ACHN (cell line): ENCODE measurements at places on chromosomes 7 and 10.

DNA sequence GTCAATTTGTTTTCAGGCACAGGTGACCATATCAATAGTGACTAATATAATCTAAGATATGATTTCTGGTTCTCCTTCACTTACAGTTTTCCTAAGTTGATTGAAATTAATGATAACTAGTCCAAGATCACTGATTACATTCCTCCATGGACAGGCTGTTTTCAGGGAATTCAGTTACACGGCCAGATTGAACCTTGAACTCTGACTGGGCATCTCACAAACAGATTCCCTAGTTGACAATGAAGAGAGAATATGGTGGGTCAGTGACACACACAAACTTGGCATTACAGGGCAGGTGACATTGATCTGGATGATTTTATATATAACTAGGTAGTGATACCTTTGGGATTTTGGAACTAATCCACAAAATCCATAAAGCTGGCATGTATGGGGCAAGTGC is 110.2 kb upstream of the EGR2 start:
- DNase-seq = no peak

- DNase-seq = no peak
These were observed 33.9 kb downstream of the FAM107B start for GRCh38 chr10:14740684-14741247.

DNA sequence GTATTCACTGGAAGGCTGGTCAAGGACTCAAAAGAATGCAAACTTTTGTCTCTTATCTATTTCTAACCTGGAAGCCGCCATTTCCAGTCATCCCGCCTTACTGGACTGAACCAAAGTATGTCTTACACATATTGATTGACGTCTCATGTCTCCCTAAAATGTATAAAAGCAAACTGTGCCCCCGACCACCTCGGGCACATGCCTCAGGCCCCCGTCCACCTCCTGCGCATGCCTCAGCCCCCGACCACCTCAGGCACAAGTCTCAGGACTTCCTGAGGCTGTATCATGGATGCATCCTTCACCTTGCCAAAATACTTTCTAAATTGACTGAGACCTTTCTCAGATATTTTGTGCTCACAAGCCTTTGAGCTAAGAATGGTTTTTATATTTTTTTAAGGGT is 148.6 kb downstream of the PTPRN2 start:
- DNase-seq = no peak

- DNase-seq = no peak
These were observed 45.9 kb upstream of the ATP6V0A4 start for GRCh38 chr7:138843632-138844580.

- no peak for DNase-seq
These were observed 308.1 kb downstream of the WDR37 start for GRCh38 chr10:1364151-1364910.

- no peak for DNase-seq
These were observed 17.6 kb downstream of the LRRN3 start for GRCh38 chr7:111108496-111108895.

- no peak for DNase-seq
These were observed 31.4 kb upstream of the CREB3L2 start for GRCh38 chr7:138033241-138033640.

- no peak for DNase-seq
These were observed 11.6 kb downstream of the GHRHR start for GRCh38 chr7:30975256-30975899.

GRCh38 chr10:89392974-89393373 is 551 bp downstream of the IFIT1 start:
- DNase-seq = peak; percentile 57

DNA sequence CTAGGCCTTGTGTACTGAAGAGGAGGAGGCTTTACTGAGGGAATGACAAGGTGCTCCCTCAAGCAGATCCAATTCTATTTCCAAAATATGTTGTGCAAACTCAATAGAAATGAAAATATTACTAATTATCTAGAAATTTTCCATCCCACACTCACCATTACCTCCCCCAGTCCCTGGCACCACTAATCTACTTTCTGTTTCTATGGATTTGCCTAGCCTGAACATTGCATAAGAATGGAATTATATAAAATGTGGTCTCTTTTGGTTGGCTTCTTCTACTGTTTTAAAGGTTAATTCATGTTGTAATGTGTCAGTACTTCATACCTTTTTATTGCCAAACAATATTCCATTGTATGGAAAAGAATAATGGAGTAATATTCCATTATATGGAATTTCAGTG is 18.7 kb upstream of the NUB1 start:
- no peak for DNase-seq

GRCh38 chr10:3747248-3747960 is 37.6 kb downstream of the KLF6 start:
- no peak for DNase-seq
